Stimulated activated CD4-positive, alpha-beta T cell treated with anti-CD3 and anti-CD28 coated beads, Interleukin-15, amount 100 ng/mL, for 24 hours (primary cell): ENCODE measurements at places on chromosomes 11 and 22.

GRCh38 chr11:69603111-69603836, 37.7 kb upstream of the CCND1 start:
- DNase-seq = no peak

GRCh38 chr11:22337596-22338485, at the start of gene SLC17A6:
SLC17A6 (plus strand) TSS chr11:22338381; CDS start chr11:22338534, 153 bp downstream.
- no peak for DNase-seq

DNA sequence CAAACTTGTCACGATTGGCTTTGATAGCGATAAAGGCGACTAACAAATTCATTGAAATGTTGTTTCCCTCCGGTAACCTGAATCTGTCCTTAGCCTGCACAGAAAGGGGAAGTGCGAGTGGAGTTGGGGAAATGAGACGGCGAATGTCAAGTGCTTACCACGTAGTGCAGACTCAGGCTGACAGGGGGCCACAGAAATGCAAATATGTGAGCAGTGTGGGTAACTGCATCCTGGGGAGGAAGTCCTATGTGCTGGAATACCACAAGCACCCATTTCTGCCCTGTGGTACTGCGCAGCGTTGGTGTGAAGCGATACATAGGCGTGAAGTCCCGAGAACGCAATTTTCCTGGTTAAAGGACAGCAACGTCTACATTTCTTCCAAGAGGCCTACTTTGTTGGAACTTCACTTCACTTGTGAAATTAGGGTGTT, 869 bp upstream of the EIF4ENIF1 start:
- DNase-seq = peak; percentile 73

- no peak for DNase-seq
Observed at GRCh38 chr11:11427542-11427941, 74.5 kb upstream of the CSNK2A3 start.

GRCh38 chr11:124612045-124612444, 817 bp downstream of the PANX3 start:
- peak; percentile 16 for DNase-seq

DNA sequence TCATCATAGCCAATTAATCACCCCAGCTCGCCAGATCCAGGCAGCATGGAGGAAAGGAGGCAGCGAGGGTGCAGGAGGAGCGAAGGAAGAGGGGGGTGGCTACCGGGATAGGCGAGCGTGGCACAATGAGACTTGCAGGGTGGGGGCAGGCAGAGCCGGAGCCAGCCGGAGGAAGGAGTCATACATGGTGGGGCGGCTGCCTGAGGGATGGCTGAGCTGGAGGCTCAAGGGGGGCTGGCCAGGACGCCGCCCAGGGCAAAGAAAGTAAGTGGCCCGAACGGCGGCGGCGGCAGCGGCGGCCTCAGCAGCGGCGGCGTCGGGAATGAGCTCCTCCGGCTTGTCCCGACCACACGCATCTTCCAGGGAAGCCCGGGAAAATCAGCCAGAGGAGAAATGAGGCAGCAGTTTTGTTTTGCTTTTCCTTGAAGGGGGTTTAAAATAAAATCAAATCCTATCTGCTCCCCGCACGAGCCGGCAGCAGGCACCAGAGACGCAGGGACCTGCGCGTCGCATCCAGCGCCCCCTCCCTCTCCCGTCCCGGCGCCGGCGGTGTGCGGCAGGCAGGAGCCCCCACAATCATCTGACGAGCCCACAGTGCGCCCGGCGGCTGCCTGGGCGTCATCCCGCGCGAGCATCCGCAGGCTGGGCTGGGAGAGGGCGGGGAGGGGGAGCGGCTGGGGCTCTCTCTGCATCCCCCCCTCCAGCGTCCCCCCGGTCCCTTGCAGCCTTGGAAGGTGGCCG, 263.6 kb downstream of the CTTN start:
- no peak for DNase-seq

GRCh38 chr22:29385748-29386147, 2.6 kb downstream of the AP1B1 start:
- no peak for DNase-seq

DNA sequence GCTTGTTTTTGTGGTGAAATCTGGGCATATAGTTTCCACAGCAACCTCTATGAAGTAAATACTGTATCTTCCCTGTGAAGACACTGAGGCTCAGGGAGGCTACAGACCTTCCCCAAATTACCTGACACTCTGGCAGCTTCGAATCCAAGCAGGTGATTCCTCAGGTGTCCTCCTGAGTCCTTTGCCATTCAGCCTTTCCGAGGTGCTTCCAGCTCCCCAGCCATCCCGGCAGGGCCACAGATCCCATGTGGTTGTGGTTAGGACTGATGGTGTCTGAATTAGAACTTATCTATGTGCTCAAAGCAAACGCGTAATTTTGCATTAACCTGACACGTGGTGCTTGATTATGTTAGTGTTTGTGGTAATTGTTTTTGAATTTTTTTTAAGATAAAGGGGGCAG, 785.6 kb downstream of the BRD1 start:
- no peak for DNase-seq

- no peak for DNase-seq
Observed at GRCh38 chr11:70604630-70605467, 206.5 kb downstream of the CTTN start.

GRCh38 chr11:16605389-16605893, 133.0 kb upstream of the C11orf58 start:
- DNase-seq = peak; percentile 30

- DNase-seq = no peak
Observed at GRCh38 chr11:20258376-20258895, 98.2 kb upstream of the DBX1 start.

GRCh38 chr11:68432874-68433273, 27.7 kb upstream of the PPP6R3 start:
- DNase-seq = no peak
